AML-193 (cell line): ENCODE measurements at places on chromosomes 6 and 20.

GRCh38 chr6:47044397-47044796 lies 2.3 kb upstream of the ADGRF1 start:
- peak; percentile 26 for DNase-seq

- no peak for DNase-seq
Observed at GRCh38 chr6:128990915-128991314, 108.0 kb downstream of the LAMA2 start.

DNA sequence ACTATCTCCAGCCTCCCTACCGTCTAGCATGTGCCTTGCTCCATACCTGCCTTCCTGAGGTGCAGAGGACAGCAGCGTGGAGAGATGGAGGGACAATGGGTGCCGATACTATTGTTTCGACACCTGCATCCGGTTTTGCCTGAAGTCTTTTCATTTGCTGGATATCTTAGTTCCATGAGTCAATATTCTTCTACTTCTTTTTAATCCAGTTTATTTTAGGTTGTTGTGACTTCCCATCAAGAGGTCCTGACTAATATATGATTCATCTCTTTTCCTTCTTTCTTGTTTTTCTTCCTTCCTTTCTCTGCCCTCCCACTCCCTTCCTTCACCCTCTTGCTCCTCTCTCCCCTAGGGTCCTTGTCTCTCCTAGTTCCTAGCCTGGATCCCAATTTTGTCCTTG lies 91.4 kb downstream of the CDH26 start:
- DNase-seq: no peak

DNA sequence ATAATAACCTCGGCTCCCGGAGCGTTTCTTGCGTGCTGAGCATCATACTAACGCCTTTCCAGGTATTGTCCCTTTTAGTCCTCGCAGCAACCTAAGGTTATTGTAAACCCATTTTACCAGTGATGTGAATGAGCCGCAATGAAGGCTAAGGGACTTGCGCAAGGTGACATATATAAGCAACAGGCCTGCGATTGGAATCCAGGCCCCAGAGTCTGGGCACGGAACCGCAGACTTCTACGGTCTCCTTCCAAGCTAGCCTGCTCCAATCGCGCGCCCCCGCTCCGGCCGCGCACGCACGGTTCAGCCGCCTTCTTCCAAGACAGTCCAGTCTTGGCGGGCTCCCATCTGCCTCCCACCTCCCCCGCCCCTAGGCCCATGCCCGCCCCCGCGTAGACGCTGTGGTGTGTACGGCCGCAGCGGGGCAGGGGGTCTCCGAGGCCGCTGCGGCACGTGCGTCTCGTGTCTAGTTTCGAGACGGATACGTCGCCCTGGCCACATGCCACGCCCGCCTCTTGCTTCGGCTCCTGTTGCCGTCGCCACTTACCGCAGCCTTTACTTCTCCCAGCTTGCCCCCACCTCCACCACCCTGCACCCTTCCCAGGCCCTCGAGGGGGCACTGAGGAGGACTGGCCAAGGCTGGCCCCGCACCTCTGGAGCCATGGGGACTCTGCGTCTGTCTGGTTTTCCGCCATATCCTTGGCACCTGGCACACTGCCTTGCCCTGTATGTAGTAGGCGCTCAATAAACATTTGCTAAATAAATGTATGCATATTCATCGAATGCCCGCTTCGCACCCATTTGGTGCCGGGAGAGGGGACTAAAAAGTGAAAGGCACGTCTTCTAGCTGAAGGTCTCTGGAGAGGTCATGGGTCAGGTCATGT lies 855 bp upstream of the GFOD1 start:
- DNase-seq: no peak

GRCh38 chr20:40938020-40938419 lies 90.6 kb upstream of the TOP1 start:
- no peak for DNase-seq

GRCh38 chr6:169225131-169225576 lies 28.5 kb downstream of the THBS2 start:
- no peak for DNase-seq
